Daoy (cell line): ENCODE measurements at places on chromosomes 12 and 14.

GRCh38 chr14:103267226-103267910 is 66.7 kb upstream of the EIF5 start:
- no peak for DNase-seq

DNA sequence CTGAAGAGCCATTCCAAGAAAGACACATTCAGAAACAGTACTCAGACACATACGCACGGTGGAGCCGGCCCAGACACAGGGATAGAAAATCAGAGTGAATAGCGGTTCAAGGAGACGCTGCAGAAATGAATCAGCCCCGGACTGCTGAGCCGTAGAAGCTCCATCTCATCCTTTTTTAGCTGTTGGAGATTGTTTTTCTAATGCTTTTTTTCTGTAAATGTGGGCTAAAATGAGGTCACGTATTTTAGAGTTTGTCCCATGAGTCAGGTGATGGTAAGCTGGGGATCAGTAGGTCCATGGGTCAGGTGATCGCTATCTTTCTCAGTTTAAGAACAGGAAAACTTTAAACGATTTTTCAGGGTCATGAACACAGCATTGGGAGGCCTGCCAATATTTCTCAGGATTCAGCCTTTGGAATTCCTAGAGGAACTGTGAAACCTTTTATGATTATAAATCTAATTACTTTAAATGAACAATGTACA is 202.4 kb downstream of the ITPR2 start:
- peak; percentile 91 for DNase-seq

- DNase-seq: no peak
Measured at GRCh38 chr12:66453844-66454243, 151.6 kb downstream of the HELB start.

DNA sequence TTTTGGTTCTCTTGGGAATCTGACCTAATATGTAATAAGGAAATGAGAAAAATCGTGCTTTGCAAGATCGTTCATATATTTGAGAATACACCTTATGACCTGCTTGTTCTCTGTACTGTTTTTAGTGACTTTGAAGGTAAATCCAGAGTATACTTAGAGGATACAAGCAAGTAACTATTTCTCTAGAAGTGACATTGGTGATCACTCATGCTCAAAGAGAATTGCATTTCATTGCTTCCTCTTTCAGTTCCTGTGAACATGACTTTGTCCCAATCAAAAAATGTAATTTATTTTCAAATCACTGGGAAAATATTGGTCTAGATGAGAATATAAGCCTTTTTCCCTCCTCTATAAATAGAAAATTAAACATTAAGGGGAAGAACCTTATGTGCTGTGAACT is 2.7 kb downstream of the KTN1 start:
- DNase-seq: no peak

DNA sequence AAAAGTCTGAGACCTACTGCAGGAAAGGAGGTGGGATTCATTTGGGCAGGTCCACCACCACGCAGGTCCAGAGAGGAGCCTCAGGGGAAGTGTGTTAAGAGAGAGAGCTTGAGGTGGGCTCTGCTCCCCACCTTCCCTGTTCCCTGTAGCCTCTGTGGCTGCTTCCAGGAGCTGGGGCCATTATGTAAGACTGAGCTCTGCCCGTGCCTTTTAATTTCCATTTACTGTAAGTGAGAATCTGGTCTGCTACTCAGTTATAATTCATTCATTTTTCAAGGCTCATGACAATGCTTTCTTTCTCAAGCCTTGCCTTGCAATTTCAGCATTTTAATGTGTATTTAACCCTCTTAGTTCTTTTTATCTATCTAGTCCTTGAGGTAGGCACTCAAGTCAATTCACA is 8.3 kb downstream of the SLC4A8 start:
- no peak for DNase-seq

DNA sequence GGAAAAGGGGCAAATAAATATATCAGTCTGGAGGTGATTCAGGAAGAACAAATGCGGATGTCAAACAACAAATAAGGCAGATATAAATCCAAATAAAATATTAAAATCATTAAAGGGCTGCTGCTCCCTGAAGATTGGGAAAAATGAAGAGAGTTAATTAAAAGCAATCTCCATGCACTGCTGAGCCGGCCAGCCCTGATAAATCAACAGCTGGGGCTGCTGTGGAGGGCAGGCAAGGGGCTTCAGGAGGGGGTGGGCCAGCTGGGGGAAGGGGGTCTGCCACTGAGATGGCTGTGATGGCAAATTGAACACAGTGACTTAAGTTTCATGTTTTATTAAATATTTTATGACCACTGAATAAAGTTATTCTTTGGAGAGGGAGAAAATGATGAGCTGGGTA is 12.4 kb downstream of the DPF3 start:
- no peak for DNase-seq

GRCh38 chr14:99737451-99737951 is 53.4 kb downstream of the CYP46A1 start:
- DNase-seq: peak; percentile 80

DNA sequence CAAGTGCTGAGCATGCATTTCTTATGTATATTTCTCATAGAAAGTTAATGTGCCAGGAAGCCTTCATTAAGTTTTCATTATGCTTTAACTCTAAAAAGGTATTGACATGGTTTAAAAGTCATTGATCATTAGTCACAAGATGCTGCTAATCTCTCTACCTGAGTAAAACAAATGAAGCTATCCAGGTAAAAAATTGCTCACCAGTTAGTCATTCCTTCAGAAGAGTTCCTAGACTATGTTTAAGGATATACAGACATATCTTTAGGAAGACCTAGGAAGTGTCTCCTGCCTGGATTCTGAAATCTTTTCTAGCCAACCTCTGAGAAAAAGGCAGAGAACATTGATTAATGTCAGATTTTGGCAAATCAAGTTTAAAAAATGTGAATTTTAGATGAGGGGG is 274.2 kb downstream of the PDZRN4 start:
- no peak for DNase-seq

DNA sequence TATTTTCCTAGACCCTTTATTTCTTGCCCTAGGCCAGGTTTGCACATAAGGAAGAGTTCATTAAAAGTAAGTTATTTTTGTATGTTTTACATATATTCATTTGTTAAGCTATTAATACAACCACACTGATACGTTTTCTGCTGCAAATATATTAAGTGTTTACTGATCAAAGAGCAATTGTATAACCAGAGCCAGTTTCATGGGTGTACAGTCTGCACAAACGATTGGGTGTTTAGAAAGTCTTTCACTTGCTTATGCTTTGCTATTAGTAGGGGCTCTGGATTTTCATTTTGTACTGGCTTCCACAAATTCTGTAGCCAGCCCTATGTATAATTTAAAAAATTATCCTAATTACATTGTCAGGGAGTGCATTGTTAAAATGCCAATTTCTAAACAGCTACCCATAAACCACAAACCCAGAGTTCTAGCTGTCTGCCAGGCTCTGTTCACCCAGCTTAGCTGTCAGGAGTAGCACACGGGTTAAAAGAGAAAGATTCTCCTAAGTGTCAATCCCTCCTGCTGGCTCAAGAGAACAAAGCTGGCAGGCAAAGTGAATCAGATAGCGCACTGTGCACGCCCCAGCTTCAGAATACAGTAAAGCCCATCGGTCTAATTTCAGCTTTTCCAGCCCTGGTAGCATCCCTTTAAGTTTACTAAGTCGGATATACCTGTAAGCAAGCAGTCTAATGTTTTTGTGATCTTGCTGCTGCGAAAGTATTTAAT is 151.0 kb upstream of the LMO3 start:
- DNase-seq: no peak

DNA sequence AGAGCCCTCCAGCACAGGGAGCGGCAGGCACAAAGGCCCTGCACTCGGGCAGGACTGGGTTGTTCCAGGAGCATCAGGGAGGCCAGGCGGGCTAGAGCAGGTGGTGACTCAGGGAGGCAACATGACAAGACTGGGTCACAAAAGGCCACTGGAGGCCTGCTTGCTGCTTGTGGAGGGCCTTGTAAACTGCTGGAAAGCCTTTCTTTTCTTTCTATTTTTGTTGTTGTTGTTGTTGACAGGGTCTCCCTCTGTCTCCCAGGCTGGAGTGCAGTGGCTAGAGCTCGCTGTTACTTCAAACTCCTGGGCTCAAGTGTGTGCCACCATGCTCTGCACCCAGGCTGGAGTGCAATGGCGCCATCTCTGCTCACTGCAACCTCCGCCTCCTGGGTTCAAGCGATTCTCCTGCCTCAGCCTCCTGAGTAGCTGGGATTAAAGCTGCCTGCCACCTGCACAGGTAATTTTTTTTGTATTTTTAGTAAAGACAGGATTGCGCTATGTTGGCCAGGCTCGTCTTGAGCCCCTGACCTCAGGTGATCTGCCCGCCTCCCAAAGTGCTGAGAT is 11.8 kb upstream of the RCOR1 start:
- peak; percentile 53 for DNase-seq

DNA sequence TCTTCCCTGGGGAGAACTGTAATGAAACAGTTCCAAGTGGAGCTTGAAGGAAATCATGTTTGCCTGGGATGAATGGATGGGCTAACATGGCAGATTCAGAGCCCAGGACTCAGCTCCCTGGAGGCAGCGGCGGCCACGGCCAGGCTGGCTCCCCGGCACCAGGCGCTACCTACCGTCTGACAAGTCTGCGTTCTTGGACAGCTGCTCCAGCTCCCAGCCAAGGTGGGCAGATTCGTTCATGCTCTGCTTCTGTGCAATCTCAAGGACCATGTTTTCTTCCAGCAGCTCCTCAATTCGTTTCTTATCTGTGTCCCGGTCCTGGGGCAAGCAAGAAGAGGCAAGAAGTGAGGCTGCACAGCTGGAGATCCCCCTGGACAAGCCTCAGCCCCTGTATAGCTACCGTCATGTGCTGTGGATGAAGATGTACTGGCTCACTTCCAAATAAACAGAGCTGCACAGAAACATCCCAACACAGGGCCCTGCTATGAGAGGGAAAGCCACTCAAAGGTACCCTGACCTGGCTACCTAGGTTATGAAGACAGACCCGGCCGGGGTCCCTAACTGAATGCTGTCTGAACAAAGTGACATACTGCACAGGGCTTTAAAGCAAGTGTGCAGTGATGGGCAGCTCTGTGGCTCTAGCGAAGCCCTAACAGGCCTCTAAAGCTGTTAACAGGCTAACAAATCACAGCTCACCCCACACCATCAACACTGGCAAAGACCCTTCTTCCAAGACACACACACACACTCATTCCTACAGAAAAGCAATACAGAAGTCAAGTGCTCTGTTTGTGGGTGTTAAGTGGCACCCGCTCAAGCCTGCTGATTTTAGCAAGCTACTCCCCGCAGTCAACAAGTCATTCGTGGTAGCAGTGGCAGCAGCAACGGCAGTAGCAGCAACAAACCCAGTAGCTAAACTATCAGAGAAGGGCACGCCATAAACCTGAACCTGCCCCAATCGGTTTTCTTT is 80.4 kb upstream of the GPR68 start:
- DNase-seq: no peak

- no peak for DNase-seq
Measured at GRCh38 chr12:2292560-2292959, 239.8 kb downstream of the CACNA1C start.

- DNase-seq: peak; percentile 40
Measured at GRCh38 chr14:61247935-61248334, 33.2 kb downstream of the TMEM30B start.

DNA sequence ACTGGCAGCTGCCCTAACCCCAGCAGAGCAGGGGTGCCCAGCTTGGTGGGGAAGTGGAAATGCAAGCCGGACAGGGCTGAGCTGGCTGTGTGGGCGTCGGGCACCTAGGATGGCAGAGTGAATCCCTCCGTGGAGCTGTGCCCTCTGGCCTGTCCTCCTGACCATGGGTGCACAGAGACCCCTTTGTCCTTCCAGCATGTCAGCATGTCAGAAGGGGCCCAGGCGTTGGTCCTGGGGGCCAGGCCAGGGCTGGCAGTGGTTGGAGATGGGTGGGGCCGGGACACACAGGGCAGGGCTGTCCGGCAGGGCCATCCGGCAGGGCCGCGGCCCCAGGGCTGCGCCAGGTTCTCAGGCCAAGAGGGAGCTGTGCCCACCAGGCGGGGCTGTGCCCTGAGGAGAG is 8.8 kb upstream of the TEX22 start:
- DNase-seq: no peak

DNA sequence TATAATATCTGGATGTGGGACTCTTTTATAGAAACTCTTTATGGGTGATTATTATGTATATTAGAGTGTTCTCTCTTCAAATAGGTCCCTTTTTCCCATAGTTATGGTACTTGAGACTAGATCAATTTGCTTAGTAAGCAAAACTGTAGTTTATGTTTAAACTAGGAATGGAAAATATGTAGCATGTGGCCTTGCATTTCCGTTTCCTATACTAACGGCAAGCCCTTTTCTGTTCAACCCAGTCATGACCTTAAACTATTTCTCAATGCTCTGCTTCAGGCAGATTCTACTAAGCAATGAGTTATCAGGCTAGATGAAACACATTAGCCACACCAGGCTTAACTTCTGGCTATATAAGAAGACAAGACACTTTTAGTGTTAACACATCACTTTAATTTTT is 84.6 kb downstream of the OTOGL start:
- DNase-seq: peak; percentile 9

DNA sequence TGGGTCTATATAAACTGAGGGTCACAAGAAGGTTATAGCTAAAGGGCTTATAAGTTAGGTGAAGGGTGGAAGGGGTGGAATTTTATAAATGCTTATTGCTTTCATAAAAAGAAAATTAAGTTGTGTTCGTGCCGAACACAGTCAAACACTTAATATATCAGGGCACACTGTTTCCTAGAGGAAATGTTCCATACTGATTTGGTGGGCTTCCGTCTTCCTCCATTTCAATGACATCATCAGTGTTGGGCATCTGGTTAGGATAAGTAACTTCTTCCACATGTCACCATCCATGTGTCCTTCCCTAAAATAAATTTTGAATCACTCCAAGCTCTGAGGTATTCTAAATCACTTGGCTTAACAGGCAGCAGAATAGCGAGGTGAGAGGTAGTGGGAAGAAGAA is 466.4 kb downstream of the MED13L start:
- no peak for DNase-seq

- peak; percentile 90 for DNase-seq
Measured at GRCh38 chr12:77122236-77122635, 56.9 kb upstream of the E2F7 start.

DNA sequence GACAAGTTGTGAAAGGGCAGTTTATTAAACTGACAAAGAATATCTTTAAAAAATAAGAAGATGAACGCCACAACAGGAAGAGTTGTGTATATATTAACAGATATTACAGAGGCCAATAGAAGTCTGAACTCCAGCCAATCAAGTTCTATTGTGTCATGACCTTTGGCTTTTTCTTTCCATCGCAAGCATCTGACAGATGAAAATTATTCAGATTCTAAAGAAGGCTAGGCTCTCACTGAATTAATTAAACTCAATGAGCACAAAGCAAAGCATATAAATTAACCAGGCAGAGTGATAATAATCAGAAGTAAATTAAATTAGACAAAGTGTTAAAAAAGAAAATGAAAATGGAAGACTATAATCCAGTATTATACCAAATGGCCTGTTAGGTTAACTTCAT is 62.0 kb upstream of the PYGL start:
- DNase-seq: no peak
